ENCODE measurements at places on chromosomes 6 and 20. TPM values are rescaled to one million over a fixed set of nuclear protein-coding genes. Genes with fewer than 3 reads are reported as not detected.
A peak's percentile ranks its signal among the peaks of the same experiment; 100 is the strongest.

DNA sequence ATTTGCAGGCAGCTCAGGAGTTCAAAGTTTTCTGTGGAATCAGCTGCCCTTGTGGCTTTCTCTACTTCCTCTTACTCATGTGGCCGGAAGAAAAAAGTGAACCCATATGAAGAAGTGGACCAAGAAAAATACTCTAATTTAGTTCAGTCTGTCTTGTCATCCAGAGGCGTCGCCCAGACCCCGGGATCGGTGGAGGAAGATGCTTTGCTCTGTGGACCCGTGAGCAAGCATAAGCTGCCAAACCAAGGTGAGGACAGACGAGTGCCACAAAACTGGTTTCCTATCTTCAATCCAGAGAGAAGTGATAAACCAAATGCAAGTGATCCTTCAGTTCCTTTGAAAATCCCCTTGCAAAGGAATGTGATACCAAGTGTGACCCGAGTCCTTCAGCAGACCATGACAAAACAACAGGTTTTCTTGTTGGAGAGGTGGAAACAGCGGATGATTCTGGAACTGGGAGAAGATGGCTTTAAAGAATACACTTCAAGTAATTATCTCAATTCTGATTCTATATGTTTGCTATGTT is 1.1 kb downstream of the MGME1 start:
- no peak for ATAC-seq

GRCh38 chr6:96246563-96246962 is 230.8 kb downstream of the FUT9 start:
- ATAC-seq: no peak

DNA sequence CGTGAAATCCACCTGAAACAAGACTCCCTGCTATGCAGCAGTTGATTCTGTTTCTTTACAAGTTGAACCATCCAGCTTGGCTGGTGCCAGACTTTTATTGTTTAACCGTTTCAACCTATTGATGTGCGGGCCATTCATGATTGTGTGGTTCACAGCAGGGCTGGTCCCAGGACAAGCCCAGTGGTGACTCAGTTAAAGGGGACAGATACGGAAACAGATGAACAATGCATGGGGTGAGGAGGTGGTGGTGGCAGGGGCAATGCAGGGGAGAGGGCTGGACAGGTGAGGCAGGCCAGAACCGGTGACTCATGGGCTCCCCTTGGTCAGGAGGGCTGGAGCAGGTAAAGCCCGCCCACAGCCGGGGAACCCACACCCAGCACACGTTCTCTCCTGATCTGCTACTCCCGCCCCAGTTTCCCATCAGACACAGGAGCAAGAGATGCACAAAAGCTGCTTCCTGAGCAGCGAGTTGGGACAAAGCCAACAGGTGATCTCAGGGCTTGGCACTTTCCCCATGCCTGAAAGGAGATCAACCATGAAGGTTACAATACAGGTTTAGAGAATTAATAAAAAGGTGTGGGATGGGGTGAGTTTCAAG is 232.2 kb downstream of the LY86 start:
- no peak for ATAC-seq

DNA sequence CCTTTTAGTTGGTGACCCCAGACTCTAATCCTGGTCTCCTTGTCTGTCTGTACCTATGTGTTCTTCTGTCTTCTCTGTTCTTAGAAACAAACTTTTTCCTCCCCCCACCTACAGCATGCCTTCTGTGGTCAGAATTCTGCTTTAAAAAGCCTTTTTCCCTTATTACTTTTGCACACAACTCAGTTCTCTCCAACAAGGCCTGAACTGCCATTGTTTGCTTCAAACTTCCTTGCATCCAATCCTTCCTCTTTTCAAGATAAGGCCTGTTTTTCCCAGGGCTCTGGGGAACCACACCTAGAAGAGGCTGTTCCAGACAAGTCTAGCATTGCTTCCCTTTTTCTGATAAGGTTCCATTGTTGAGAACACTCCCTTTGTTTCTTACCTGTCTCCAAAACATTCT is 22.2 kb upstream of the NCOA3 start:
- no peak for ATAC-seq

DNA sequence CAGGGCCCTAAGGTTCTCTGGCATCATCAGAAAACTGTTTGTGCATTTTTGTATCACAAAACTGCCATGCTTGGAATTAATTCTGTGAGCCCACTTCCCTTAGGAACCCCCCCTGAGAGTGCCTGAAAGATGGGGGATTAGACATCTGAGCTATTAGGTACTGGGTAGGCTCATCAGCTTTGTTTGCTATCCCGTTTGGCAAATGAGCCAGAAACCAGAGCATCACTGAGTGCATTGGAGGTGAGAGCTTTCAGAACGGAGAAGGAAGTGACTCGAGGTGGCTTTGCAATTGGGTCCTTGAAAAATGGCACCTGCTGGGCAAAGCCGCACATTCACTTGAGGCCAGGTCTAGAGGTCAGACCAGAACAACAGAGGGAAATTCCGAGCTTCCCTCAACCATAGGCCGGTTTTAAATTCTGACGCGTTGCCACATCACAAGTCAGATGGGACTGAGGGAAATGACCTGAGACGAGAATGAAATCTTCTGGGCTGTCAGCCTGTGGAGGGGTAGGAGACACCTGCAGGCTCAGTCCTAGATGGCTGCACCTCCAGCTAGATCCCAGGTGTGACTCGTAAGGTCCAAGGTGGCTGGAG is 8.4 kb upstream of the GLP1R start:
- ATAC-seq: no peak

DNA sequence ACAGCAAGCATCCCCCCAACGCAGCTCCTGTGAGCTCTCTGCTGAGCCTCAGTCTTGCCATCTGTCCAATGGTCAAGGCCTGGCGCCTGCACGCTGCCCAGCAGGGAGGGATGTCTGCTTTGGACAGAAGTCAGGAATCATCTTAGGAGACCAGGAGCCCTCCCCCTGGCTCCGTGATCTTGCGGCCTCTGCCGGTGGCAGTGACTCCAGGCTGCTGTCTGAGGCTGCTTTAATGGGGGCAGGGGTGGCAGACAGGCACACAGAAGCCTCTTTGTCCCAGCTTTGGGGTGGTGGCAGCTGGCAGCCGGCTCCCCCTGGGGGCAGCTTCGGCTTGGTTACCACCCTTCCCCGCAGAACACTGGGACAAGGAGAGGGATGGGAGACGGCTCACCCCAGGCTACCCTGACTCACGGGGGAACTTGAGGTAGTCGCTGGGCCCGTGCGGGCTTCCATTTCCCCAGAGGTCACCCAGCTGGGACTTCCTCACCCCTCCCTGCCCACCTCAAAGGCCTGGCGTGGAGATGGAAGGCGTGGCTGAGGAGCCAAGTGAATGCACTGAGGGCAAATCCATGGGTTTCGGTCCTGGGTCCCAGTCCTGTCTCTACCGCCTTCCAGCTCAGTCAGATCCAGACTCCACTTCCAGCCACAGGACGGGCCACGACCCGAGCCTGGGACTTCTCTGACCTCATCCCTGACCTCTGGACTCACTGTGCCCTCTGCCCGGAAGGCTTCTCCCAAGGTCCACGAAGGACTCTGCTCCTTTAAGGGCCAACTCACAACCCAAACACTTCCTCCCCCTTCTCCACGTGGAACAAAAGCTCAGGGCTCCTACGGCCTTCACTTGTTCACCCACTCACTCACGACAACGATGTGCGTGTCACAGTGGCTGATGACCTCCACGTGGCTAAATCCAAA is 14.8 kb downstream of the PEDS1 start:
- peak; percentile 57 for ATAC-seq

- ATAC-seq: no peak
These were observed 73.2 kb downstream of the TRERF1 start for GRCh38 chr6:42378536-42378935.

- ATAC-seq: no peak
These were observed 30.7 kb downstream of the CDH22 start for GRCh38 chr20:46277602-46278001.

DNA sequence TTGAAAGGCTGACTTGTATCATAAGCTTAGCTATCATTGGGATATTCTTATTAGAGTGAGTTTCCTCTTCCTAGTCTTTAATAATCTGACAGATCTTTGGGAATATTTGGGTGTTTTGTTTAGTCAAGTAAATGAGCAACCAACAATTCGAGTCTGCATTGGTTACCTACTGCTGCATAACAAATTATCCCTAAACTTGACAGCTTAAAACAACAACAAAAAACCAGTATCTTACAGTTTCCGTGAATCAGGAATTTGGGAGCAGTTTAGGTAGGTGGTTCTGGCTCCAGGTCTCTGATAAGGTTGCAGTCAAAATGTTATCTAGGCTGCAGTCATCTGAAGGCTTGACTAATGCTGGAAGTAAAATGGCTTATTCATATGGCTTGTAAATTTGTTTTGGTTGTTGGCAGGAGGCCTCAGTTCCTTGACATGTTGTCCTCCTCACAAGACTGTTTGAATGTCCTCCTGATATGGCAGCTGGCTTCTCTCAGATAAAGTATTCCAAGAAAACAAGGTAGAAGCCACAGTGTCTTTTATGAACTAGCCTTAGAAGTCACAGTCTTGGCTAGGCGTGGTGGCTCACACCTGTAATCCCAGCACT is 7.2 kb downstream of the GTF3C6 start:
- no peak for ATAC-seq

- no peak for ATAC-seq
These were observed 370.1 kb downstream of the ADGRB3 start for GRCh38 chr6:69005199-69005598.

- ATAC-seq: no peak
These were observed 255.1 kb downstream of the CDH26 start for GRCh38 chr20:60213126-60213893.

GRCh38 chr6:84773431-84774156 is 9.2 kb upstream of the TBX18 start:
- peak; percentile 35 for ATAC-seq

- ATAC-seq: no peak
These were observed 1030.6 kb downstream of the KIF16B start for GRCh38 chr20:15542655-15543054.

DNA sequence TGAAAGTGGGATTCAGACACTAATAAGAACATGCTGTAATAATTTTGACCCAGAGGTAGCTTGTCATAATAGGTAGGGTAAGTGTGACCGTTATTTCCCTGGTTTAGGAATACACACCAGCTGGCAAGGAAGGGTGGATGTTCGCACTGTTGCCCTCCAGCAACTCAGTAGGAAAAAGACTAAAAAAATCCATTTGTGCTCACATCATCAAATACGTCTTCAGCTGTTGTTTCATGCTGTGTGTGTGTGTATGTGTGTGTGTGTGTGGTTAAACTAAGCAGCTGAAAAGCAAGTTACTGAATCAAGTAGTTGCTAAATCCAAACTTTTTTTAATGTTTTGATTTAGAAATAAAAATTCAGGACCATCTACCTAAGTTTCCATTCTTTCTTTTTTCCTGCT is 218.7 kb downstream of the TRDN start:
- ATAC-seq: no peak

- no peak for ATAC-seq
These were observed 12.1 kb upstream of the CNKSR3 start for GRCh38 chr6:154522576-154522975.

DNA sequence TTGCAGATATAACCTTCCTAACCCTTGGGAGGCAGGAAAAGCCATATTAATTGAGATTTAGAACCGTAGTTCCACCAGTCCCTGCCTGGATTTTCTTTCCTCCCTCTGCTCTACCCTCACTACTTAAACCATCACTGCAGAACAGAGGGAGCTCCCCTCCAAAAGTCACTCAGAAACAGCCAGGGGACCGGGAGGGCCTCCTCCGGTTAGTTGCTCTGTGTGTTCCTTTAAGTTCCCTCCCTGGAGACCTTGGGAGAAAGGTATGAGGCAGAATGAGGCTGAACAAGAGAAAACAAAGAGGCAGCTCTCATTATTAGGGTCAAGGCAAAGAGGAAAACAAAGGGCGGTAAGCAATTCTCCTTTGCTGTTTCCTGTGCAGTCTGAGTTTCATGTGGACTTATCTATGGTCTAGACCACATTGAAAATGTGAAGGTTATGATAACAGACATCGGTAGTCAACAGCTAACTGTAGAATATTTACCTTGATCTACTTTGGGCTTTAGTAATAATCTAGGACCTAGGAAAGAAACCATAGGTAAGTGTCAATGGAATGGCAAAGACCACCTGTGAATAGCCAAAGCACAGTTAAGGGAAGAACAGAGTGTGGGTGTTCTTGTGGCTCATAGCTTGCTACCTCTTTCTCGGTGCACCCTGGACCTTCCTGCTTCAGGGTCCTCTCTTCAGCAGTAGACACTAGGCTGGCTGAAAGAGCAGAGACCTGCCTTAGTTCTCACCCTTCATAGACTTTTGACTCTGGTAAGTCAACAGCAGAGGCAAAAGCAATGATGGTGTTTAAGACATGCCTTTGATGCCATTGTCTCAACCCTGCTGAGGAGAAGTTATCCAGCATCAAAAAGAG is 250.9 kb upstream of the CITED2 start:
- peak; percentile 13 for ATAC-seq

DNA sequence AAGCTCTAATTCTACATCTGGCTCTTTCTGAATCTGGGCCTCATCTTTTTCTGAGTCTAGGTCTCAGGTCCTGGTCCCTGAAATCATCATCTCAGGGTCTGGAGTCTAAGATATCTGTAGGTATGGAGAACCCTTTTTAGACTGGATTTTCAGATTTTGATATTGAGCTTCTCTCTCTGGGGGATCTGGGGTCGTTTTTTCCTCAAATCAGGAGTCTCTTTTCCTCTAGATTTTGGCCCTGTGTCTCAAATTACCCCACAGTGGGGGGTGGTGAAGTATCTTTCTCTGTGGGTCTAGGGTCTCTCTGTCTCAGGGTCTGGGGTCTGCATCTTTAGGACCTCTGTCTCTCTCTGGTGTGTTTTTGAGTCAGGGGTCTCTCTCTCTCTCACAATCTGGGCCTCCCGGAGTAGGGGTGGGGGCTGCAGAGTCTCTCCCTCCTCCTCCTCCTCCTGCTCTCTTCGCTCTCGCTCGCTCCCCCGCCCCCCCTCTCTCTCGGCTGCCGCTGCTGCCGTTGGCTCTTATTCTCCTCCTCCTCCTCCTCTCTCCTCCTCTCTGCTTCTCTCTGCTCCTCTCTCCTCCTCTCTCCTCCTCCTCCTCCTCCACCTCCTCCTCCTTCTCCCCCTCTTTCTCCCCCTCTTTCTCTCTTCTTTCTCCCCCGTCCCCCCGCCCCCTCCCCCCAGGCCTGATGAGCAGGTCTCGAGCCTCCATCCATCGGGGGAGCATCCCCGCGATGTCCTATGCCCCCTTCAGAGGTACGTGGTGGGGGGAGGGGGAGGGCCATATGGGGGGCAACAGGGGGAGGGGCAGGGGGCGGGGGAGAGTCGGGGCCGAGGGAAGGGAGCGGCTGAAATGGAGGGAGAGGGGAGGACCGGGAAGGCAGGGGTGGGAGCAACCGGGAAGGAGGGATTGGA is at the start of gene SYNGAP1:
TSS of gene SYNGAP1 (plus strand) at position 486 of the 911 bp plus-strand sequence. CDS start at position 686, 200 bp downstream.
- ATAC-seq: peak; percentile 31

The CRISP3 gene
- not detected for total RNA-seq

The IP6K3 gene
- 5.5 TPM for total RNA-seq

The DLK2 gene
- total RNA-seq: 0.54 TPM

The ARMC2 gene
- total RNA-seq: 3.4 TPM

The HSPA1L gene
- 2.2 TPM for total RNA-seq

The RAB44 gene
- 0.89 TPM for total RNA-seq
